ENCODE measurements at places on chromosomes 3 and 15. TPM values are rescaled to one million over a fixed set of nuclear protein-coding genes. Genes with fewer than 3 reads are reported as not detected.

DNA sequence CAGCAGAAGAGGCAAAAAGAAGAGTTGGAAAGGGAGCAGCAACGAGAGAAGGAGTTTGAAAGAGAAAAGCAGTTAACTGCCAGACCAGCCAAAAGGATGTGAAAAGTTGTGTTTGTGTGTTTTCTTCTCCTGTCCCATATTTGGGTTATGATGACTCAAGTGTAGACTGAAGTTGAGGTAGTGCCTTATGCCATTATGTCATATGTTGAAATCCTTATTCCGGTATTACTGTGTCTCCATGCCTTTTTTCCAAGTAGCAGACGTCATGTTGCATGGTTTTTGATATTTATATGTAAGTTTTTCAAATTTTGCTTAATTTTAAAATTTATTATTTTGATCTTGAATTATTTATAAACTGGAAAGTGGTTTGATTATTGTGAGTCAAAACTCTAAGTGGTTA, 19.2 kb downstream of the BLOC1S6 start:
- DNase-seq: no peak

Gene LTK
- polyA plus RNA-seq: 1.7 TPM

DNA sequence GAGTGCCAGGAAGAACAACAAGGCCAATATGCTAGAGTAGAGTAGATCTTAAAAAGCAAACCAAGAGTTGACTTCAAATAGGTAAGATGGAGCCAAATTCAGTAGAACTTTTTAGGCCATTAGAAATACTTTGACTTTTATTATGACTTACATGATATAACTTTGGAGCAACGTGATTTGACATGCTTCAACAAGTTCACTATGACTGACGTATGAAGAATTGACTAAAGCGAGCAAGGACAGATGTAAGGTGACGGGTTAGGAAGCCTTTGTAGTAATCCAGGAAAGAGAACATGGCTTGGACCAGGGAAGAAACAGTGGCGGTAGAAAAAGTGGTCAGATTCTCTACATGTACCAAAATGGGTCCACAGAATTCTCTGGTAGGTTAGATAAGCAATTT, 4.9 kb upstream of the ZNF385D start:
- DNase-seq: no peak

DNA sequence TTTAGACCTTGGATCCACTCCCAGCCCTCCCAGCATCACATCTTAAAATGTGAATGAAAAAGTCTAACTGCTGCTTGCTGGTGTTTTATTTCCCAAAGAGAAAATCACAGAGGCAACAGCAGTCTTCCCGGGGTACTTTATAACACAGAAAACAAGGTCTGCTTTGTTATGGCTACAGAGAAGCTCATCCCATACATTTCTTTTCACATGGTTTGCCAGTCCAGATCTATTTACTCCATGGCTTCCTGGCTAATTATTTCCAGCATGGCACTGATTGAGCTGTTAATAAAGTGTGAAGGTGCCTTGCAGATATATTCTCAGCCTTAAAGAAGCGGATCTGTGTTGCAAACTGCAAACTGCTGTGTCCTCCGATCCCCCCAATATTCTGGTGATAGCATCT, 466.1 kb upstream of the CFAP20DC start:
- DNase-seq: no peak

All from right renal pelvis (tissue), 4 donors.